NCI-H1694 (cell line): ENCODE measurements at places on chromosomes 6 and 20.

- no peak for DNase-seq
Observed at GRCh38 chr20:44772636-44773035, 27.0 kb downstream of the KCNK15 start.

DNA sequence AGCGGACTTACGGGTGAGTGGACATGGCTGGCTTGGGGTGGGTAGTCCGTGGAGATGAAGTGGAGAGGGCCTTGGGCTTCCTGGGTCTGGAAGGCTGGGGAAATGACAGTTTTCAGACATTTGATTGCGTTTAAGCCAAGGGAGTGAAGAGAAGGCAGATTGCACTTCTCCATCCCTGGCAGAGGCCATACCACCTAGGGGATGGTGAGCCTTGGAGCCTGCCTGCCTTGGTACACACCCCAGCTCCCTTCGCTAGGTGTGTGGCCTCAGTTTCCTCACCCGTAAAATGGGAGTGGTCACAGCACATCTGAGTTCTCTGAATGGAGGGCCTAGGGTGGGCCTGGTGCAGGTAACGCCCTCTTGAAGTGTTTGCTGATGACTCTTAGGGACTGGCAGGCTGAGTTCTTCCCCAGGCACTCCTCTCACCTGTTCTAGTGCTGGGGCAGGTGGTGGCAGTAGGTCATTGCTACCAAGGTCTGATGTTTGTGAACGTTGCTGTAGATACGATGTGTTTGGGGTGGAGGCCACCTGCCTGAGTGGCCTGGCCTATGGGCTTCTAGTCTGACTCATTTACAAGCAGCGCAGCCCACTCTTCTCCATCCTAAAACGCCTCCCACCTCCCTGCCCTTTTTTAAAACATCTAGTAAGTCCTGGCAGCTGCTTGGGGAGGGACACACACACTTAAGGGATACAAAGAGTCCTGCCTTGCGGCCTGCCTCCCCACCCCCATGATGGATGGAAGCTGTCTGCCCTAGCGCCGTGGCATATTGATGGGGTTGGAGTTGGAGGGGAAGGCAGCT, 2.3 kb downstream of the RBM38 start:
- DNase-seq: no peak

GRCh38 chr6:98384801-98385200, 449.6 kb upstream of the POU3F2 start:
- no peak for DNase-seq

GRCh38 chr6:37523412-37523811, 23.7 kb upstream of the CCDC167 start:
- no peak for DNase-seq

DNA sequence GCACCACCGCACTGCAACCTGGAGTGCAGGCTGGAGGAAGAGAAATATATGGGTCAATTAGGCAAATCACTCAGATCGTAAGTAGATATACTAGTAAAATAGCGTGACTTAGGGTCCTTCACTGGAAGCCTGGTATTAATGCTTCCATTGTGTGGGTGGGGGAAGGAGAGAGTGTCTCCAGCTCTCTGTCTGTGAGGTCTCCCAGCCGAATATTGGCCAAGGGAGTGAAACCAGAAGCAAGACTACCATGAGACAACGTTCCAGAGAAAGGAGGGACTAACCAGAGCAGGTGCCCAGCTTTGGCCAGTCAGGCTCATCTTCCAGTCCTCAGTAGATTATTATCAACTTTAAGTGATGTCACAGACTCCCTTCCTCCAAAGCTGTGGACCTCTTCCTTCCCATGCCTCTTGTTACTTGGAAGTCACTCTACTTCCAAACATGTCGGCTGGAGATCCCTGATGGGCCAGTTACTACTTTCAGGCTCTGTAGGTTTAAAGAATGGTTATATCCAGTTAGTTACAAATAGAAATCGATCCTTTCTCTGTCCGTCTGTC, 28.8 kb downstream of the MTHFD1L start:
- DNase-seq: no peak

DNA sequence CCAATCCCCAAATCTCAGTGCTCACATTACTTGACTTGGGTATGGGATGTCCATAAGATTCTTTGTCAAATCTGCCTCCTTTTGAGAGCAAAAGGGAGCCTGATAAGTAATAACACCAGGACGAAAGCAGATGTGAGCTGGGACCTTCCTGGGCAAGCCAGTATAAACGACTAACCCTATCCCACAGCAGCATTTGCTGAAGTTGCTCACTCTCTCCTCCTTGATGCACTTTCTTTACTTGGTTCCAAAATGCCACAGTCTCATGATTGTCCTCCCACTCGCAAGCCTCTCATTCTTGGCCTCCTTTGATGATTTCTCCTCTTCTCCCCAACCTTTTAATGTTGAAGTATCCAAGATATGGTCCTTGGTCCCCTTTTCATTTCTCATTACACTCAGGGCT, 44.7 kb upstream of the TAGAP start:
- no peak for DNase-seq

DNA sequence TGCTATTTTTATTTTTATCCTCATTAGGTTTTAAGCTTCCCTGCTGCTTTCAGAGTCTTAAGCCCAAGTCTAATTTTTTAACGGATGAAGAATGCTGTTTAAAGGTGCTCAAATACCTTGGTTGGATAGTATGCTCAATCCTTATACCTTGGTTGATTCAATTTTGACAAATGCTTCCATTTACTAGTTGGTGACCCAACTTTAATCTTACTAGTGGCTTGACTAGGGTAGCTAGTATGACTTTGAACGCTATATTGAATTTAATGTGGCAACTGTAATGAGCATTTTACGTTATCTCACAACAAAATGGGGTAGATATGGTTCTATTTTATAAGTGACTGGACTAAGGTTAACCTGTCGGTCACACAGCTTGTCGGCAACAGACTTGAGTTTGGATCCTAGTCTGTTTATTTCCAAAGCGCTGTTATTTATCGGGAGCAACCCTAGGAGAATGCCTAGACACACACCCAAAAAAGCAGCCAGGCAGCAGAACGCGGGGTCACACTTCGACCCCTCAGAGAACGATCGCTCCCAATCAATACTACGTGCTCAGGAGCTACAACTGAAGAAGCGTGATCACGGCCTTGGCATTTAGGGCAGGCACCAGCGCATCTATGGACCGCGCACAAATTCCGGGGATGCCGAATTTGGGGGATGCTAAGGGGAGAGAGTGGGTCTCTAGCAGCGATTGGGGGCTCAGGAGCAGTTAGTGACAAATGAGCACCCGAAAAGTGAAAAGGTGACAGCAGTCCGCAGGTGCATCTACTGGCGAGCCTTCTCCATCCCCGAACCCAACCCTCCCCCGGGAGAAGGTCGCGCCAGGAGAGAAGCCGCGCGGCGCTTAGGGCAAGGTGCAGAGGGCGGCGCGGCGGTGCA, 586 bp upstream of the ALDH5A1 start:
- DNase-seq: no peak

DNA sequence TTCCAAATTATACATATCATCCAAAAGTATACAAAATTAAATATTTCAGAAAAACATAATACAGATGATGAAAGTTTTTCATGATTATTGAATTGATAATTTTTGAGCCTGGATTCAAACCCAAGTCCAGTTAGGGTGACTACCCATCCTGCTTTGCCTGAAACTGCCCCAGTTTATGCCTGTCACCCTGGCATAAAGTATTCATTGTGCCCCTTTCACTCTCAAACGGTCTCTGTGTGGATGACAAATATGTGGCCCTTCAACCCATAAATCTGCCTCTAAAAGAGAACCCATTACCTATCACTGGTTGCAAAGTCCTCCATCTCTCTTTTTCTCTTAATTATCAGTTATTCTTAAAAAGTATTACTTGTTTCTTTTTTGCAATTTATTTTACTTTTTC, 553.7 kb upstream of the JARID2 start:
- DNase-seq: no peak

DNA sequence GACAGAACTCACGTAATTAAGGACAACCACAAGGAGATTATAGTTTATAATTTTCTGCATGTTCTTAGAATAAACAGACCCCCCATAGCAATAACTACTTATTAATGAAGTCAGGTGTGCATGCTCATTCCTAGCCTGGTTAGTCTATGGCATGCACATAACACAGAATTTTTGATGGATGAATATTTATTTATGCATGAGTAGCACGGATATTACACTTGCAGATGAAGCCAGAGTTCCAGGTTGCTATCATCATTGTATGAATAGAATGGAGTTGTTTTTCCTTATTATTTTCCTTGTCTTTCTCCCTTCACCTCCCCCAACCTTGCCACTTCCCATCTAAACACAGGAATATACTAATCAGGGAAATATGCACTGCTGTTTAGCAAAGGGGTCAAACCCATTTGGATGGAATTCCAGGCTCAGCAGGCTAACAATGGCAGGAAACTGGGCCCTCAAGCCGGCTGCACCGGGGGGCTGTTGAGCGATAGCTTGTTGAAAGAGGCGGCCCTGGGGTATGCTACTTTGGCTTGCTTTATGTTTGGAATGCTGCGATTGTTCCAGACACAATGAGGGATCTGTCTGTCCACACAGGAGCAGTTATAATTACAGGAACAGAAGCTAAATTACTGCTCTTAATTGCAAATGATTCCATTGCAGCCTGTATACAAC, 112.6 kb downstream of the TMEM170B start:
- no peak for DNase-seq

- DNase-seq: no peak
Observed at GRCh38 chr6:138582573-138582972, 83.3 kb upstream of the NHSL1 start.

GRCh38 chr20:54606380-54606779, 131.0 kb downstream of the DOK5 start:
- DNase-seq: no peak

DNA sequence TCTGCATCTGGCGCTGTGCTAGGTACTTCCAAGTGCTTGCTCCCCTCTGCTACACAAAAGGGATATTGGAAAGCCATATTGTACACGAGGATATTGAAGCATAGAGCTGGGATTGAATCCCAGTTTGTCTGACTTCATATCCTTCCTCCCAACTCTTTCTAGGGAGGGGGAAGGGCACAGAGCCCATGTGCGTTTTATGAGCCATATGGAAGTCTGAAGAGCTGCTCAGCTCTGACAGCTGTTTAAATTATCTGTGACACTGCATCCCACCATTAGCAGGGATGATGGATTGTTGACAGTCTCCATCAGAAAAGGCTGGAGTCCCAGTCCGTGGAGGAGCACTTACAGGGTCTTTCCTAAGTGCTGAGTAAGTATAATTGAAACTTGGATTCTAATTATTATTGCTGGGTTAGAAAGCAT, 18.4 kb downstream of the TIAM2 start:
- DNase-seq: peak; percentile 94

DNA sequence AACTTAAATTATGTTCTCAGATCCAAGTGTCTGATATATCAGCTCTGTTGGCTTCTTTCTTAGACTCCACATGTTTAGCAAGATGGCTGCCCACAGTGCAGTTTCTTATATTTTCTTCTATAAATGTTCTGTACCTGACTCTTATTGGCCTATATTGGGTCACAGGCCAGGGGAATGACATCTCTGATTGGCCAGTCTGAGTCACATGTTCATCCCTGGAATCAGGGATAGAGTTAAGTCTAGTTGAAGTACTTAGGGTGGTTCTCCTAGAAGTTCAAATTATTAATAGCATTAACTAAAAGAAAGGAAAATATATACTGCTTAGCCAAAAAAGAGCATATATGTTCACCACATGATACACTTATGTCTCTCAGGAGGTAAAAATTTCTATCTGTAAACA, 105.3 kb upstream of the SLC22A16 start:
- DNase-seq: no peak

DNA sequence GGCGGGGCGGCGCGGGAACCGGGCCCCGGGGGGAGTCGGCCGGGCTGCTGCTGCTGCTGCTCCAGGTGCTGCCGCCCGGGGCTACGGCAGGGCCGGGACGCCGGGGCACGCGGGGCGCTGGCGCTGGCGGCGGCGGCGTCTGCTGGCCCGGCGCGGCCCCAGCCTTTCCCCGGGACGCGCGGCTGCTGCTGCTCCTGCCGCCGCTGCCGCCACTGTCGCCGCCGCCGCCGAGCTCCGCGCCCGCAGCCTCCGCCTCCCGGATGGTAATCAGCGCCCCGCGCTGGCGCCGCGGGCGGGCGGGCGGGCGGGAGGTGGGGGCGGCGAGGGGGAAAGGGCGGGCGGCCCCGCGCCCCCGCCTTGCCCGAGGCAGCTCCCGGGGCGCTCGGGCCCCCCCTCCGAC, 306 bp downstream of the EBF4 start:
- no peak for DNase-seq

DNA sequence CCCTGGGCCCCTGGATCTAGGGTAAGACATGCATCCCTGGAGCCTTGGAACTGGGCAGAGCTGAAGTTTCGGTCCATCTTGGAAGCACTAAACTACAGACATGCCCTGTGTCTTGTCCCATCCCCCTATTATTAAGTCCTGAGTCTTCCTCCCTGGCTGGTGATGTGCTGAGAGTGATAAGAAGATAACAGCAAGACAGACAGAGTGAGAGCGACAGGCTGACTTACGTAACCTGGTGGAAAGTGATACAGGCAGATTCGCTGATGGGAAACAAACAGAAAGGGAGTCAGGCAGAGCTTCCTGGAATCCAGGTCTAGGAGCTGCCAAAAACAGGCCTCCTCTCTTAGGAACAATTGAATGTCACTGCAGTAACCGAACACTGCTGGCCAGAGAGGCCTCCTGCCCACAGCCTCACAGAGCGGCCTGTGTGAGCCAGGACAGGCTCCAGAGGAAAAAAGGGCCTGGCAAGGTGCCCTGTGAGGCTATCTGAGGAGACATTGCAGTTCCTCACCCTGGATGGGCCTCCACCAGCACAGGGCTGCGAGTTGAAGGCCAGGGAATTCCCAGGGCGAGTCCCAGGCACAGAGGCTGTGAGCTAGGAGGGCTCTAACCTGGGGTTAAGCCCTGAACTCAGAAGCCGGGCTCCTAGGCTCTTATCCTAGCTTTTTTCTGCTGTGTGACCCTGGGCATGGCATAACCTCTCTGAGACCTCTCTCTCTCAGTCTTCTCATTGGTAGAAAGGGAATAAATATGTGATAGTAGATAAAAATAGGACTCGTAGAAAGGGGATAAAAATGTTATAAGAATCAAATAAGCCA, 34.2 kb upstream of the B4GALT5 start:
- no peak for DNase-seq

DNA sequence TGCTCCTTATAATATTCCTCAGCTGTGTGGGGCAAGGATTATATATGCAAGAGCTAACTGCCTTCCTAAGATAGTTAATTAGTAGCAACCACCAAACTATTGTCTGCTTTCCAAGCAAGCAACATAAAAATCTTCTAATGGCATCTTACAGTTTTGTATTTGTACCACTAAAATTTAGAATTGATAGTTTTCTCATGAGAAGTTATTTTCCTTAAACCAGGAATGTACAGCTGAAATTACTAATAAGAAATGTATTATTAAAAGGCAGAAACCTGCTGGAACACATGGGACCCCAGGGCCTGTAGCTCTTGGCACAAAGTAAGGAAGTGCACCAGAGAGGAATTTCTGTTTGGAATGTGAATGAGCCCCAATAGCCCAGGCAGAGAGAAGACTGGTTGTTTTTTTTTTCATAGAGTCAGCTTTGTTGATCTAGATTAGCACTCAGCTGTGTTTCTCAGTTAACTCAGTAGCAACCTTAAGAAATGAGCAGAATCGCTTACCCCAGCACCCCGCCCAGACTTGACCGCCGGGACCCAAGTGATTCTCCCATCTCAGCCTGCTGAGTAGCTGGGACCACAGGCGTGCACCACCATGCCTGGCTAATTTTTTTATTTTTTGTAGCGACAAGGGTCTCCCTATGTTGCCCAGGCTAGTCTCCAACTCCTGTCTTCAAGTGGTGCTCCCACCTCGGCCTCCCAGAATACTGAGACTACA, 2.6 kb downstream of the MGME1 start:
- no peak for DNase-seq

GRCh38 chr6:4250645-4251044, 115.3 kb upstream of the ECI2 start:
- DNase-seq: no peak

GRCh38 chr6:36665180-36665579, 13.3 kb upstream of the CDKN1A start:
- DNase-seq: no peak

GRCh38 chr6:9197726-9198125, 762.4 kb upstream of the SLC35B3 start:
- no peak for DNase-seq
